ENCODE measurements at places on chromosomes 2 and 18.
A peak's percentile ranks its signal among the peaks of the same experiment; 100 is the strongest.

- no peak for DNase-seq
These were observed 91.9 kb downstream of the MRO start for GRCh38 chr18:50727721-50728471.

GRCh38 chr18:68623342-68623741 is 91.6 kb downstream of the TMX3 start:
- DNase-seq = peak; percentile 79

DNA sequence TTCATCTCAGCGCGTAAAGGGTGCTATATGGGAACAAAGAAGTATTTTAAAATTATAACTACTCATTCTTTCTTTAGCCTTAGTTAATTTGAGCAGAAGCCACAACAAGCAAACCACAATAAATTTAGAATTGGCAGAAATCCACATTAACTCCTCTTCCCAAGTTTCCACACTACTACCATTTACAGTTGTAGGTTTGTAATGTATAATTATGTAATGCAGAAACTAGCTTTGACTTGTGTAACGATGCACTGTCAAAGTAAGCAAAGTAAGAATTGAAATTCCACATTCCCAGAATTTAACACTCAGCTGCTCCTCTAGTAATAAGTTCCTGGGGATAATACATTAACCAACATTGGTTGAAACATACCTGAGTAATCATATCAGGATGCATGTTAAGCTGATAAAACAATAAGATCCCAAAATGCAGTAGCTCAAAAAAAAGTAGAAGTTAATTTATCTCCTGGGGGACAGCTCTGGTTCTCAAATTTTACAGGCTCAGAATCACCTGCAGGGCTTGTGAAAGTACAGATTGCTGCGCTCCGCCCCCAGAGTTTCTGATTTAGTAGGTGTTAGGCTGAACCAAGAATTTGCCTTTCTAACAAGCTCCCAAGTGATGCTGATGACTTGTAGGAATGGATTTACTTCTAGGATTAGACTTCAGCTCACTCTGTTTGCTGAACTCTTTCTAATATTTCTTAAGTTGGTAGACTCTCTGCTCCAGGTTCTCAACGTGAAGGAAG is 9.9 kb downstream of the GRP start:
- DNase-seq = no peak

DNA sequence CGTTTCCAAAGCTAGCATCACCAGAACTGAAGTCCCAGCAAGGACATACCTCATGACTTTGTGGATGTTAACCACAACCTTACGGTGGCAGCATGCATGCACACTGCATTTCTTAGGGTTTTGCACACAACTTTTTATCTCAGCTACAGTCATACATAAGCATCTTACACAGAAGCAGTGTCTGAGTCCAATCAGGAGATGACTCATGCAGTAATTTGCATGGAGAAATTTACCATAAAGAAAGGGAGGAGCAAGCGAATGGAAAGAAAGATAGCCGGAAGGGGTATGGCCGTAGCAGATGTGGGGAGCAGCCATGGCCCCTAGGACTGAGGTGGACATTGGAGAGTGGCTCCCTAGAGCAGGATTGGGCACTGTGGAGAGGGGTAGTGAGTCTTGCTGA is 522.5 kb downstream of the GALR1 start:
- no peak for DNase-seq
